ENCODE measurements at places on chromosomes 11 and 22.

DNA sequence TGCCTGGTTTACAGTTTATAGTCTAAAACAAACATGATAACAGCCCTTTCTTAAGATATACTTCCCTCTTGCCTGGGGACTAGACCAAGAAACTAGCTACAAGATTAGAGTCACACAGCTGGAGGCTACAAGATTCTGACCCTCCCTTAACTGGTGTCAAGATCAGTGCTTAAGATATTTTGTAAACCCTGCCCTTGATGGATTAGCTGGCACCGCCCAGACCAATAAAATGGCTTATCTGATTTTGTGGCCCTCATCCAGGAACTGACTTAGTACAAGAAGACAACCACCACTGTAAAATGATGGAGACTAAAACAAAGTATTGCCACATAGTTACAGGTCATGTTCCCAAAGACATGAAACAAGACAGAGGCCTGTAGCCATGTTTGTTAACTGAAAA lies 53.4 kb downstream of the FAM181B start:
- no peak for DNase-seq

DNA sequence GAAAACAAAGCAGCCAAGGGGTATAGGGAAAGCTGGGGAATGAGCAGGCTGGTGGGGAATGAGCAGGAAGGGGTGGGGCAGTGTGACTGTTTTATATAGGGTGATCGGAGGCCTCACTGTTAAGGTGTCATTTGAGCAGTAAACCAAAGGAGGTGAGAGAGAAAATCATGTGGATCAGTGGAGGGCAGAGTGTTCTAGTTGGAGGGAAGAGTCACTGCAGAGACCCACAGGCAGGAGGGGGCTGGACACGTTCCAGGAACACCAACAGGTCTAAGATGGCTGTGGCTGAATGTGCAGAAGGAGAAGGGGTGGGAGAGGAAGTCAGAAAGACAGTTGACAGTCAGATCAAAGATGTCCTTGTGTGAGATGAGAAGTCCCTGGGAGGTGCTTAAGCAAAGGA lies 103.8 kb downstream of the ENTHD1 start:
- DNase-seq, result no peak

DNA sequence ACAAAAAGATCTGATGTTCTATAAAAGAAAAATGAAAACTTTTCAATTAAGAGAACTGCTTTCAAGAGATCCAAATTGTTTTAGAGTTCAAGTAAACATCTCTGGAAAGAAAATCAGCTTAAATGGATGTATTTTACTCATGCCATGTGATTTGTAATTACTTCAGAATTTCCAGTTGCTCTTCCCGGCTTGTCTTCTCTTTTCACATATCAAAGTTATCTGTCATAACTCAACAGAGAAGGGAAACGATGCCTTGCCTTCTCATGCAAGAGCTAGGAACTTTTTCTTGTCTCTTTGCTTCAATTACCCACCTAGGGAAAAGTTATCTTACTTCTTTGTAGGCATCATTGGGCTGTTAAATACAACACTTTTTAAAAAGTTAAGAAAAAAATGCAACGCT lies 255.2 kb upstream of the POU2AF2 start:
- no peak for DNase-seq

GRCh38 chr22:20141186-20142077 lies 9.4 kb downstream of the CCDC188 start:
- no peak for DNase-seq

DNA sequence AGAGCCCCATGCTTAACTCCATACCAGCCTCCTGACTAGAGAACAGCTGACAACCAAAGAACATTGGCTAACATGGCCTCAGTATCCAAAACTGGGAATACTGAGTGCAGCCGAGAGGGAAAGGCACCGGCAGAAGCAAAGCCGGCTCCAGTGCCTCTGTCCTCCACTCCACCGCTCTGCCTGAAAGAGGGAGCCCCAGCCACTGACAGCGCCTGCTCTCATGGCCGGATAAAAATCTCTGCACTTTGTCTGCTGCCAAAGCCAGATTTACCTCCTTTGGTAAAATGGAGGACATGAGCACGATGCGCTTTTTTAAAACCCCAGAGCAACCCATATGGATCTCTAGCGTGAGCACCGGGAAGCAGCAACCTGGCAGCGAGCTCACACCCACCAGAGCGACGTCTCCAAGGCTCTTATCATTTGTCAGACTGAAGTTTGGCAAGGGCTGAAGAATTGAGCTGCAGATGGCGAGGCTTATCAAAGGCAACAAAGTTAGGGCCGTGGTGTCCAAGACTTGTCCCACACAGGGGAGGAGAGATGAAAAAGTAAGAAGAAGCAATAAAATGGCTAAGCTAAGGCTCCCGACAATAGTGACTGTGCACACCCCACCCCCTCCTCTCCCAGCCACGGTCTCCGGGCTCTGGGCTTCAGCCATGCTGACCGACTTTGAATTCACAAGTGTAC lies 71.4 kb downstream of the EFCAB6 start:
- DNase-seq, result no peak

DNA sequence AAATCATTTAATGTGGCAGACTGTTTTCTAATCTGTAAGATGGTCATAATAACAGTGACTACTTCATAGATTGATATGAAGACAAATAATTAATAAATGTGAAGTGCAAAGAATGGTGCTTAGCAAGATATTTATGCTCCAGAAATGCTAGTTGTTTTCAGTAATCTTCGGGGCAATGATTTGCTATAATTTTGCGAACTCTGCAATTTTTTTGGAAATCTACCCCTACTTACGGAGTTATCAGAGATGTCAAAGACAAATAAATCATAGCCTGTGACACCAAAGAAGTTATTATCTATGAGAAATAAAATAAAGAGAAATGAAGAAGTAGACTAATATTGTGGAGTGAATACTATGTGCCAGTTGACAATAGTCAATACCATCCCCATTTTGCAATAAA lies 634.1 kb upstream of the LRRC4C start:
- no peak for DNase-seq

DNA sequence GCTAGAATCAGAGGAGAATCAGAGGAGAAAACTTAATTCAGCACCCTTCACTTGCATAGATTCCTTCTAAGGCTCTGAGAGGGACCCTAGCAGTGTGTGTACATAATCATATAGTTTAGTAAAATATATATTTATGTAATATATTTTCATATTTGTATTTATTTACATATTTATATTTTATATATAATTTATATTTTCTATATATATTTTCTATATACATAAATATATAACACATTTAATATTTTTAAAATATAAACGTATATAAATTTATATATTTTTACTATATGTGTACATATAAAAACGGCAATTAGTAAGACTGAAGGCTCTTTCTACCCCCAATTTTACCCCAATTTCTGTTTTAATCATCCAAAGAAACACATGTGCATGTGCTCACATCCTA lies 80.3 kb downstream of the NXPE2 start:
- no peak for DNase-seq

DNA sequence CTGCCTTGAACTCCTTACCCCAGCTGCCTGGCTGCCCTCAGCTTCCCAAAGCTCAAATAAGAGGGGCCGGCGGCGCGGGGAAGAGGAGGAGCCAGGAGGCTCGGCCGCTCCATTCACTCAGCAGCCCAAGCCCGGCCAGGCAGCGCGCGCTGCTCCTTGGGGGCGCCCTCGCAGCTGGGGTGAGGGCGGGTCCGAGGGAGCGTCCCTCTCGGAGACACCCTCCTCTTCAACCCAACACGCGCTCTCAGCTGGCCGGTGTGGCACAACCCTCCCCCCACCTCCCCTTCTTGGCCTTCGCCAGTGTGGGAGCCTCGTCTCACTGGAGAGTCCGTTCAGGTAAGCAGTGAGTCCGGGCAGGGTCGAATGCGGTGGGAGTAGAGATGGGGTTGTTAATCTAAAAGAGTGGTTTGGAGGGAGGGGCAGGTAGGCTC lies at the start of gene WT1:
WT1 (minus strand) TSS at position 29 of the 431 bp plus-strand sequence.
- DNase-seq, result no peak

DNA sequence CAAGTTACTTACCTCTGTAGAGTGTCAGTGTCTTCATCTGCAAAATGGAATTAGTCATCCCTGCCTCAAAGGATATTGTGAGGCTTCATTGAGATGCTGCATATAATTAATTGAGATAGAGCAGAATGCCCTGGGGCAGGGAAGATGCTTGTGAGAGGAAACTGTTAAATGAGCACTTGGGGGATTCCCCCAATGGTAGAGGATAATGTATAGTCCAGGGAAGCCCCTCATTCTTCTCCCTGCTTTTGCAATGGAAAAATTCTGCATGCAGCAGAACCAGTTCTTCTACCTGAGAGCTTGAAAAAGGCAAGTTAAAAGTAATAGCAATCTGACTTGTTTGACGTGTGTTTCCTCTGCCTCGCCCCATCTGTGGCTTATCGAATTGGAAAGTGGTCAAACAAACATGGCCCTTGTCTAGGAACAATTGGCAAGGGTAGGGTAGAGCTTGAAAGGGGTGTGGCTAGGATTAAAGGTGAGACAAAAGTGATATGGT lies 90.9 kb downstream of the NAV2 start:
- no peak for DNase-seq

GRCh38 chr22:46754110-46754799 lies 8.2 kb upstream of the TBC1D22A start:
- no peak for DNase-seq

- no peak for DNase-seq
These were observed 309.3 kb downstream of the SOX6 start for GRCh38 chr11:16047073-16047472.

DNA sequence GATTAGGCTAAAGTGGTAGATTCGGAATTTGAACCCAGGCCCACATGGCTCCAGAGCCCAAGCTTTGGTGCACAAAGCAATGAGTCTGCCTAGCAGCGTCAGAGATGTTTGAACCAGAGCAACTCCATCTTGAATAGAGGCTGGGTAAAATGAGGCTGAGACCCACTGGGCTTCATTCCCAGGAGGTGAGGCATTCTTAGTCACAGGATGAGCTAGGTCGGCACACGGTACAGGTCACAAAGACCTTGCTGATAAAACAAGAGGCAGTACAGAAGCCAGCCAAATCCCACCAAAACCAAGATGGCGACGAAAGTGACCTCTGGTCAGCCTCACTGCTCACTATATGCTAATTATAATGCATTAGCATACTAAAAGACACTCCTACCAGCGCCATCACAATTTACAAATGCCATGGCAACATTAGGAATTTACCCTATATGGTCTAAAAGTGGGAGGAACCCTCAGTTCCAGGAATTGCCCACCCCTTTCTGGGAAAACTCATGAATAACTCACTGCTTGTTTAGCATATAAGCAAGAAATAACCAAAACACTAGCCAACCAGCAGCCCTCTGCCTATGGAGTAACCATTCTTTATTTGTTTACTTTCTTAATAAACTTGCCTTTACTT lies 40.3 kb upstream of the DAGLA start:
- no peak for DNase-seq

DNA sequence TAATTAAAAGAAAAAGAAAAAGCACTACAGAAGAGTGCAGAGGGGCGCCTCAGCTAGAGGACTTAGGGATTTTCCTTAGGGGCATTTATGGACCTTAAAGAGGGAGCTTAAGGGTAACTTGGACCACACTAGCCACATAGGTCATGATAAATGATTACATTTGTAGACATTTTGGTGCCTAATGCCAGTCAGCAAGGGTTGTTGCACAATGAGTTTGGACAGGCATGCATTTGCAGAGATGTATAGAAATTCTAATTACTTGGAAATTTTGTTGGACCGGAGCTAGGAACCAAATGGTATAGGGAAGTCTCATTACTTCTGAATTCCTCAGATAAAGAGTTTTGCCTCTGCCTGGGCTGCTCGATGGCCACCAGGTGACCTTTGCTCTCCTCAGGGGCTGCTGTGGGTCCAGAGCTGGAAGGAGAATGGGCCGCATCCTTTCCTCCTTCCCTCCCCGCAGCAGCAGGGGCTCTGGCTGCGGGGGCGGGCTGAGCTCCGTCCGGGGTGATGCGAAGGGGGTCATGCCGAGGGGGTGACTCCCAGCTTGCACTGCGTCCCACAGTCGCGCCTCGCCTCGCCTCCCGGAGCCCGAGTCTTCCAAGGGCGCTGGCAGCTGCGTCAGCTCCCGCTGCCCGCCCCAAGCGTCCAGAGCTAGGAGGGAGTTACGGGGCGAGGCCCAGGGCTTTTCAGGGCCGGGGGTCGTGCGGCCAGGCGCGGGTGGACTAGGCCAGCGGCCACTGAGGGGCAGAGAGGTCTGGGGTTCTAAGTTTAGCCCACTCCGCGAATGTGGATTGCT lies 20.3 kb upstream of the MALAT1 start:
- DNase-seq, result no peak

DNA sequence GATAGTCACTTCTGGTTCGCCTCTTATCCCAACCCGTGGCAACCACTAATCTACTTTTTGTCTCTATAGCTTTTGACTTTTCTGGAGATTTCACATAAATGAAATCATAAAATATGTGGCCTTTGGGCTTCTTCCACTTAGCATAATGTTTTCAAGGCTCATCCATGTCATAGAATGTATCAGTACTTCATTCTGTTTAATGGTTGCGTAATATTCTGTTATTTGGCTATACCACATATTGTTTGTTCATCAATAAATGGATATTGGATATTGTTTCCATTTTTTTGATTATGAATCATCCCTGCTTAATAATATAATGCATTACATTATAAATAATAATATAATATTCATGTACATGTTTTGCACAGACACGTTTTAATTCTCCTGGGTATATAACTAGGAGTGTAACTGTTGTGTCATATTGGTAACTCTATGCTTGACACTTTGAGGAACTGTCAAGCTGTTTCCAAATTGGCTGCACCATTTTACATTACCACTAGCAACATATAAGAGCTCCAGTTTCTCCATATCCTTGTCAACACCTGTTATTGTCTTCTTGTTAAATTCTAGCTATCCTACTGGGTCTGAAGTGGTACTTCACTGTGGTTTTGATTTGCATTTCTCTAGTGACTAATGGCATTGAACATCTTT lies 181.5 kb downstream of the CADM1 start:
- DNase-seq, result no peak

- DNase-seq, result peak; percentile 96
These were observed 4.8 kb downstream of the CNIH2 start for GRCh38 chr11:66282468-66283455.

DNA sequence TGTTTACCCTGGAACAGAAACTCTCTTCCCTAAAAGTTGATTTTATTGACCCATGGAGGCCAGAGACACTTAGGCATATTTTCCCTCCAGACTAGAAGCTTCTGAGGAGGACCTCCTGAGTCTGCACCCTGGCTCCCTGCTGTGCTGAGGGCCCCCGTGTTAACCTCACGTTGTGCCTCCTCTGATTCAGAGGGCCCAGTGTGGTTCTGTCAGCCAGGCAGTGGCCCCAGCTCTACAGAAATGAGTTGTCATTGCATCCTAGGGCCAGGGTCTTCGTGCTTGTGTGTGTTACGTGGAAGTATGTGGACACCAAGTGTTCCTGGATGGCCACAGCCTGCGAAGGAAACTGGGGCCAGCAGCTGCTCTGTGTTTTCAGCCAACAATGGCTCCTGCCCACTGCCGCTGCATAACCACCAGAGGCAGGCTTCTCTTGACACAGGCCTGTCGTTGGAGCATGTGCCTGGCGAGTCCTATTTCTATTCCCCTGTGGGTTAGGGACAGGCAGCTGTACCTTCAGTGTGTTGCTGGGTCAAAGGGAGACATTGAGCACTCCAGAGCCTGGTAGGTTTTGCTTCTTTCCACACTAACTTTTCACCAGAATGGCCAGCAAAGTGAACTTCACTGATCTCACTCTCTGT lies 44.5 kb downstream of the MED15 start:
- DNase-seq, result no peak

GRCh38 chr22:31604746-31605705 lies 57.0 kb downstream of the PISD start:
- DNase-seq, result no peak

GRCh38 chr11:124745835-124746620 lies 6.0 kb downstream of the VSIG2 start:
- no peak for DNase-seq

GRCh38 chr22:45203150-45203951 lies 37.3 kb downstream of the KIAA0930 start:
- no peak for DNase-seq

- DNase-seq, result no peak
These were observed 517.8 kb upstream of the ANO5 start for GRCh38 chr11:21675049-21675616.

Measured in stimulated activated CD4-positive, alpha-beta T cell treated with anti-CD3 and anti-CD28 coated beads, Interleukin-15, amount 100 ng/mL, for 1 hour (primary cell).